Cerebellum (tissue), 4 donors: ENCODE measurements at places on chromosomes 1 and 21. TPM values are rescaled to one million over a fixed set of nuclear protein-coding genes. Genes with fewer than 3 reads are reported as not detected.

The USP33 gene
- total RNA-seq = 192 TPM

The SDF4 gene
- 22.1 TPM for total RNA-seq

The LENEP gene
- 1.5 TPM for total RNA-seq

The GABRD gene
- 2.9 TPM for total RNA-seq

The REN gene
- total RNA-seq = not detected

The DNAJC28 gene
- 5.1 TPM for total RNA-seq

The TMIGD3 gene
- 3.4 TPM for total RNA-seq

The VHLL gene
- total RNA-seq = 0.64 TPM

The S100A6 gene
- total RNA-seq = 21.5 TPM

The TSTD1 gene
- total RNA-seq = 21.6 TPM

The RIMKLA gene
- total RNA-seq = 10.3 TPM

The C1orf210 gene
- total RNA-seq = not detected

The RPS27 gene
- total RNA-seq = 1,638 TPM

The PLA2G2C gene
- not detected for total RNA-seq

The PTPN7 gene
- 0.09 TPM for total RNA-seq

The TMEM52 gene
- total RNA-seq = 0.82 TPM

GRCh38 chr1:204072931-204073836 is at the start of gene SOX13:
Gene SOX13 (plus strand): TSS chr1:204073115. CDS start chr1:204112916, 39,801 bp downstream.
- peak; percentile 74 for DNase-seq

GRCh38 chr1:56820755-56821461 is 1.7 kb upstream of the FYB2 start:
- DNase-seq = peak; percentile 50

GRCh38 chr1:181089676-181090544 is 1.4 kb downstream of the IER5 start:
- peak; percentile 56 for DNase-seq

- DNase-seq = no peak
Measured at GRCh38 chr1:222975472-222976122, 160.8 kb downstream of the DISP1 start.

DNA sequence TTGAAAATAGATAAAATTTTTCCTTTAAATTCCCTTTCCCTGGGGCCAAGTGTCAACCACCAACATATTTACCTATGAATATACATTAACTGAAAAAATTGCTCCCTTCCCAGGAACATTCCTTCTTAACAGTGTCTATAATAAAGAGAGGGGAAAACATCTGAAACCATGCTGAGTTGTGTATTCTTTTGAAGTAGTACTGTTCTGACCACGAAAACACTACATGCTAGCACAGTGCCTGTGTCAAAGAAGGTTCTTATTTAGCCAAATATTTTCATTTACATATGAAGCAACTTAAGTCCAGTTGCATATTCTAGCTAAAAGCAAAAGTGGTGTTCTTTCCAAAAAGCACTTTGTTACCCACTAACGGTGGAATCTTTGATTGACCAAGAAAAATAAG is 311.2 kb downstream of the VAV3 start:
- no peak for DNase-seq

DNA sequence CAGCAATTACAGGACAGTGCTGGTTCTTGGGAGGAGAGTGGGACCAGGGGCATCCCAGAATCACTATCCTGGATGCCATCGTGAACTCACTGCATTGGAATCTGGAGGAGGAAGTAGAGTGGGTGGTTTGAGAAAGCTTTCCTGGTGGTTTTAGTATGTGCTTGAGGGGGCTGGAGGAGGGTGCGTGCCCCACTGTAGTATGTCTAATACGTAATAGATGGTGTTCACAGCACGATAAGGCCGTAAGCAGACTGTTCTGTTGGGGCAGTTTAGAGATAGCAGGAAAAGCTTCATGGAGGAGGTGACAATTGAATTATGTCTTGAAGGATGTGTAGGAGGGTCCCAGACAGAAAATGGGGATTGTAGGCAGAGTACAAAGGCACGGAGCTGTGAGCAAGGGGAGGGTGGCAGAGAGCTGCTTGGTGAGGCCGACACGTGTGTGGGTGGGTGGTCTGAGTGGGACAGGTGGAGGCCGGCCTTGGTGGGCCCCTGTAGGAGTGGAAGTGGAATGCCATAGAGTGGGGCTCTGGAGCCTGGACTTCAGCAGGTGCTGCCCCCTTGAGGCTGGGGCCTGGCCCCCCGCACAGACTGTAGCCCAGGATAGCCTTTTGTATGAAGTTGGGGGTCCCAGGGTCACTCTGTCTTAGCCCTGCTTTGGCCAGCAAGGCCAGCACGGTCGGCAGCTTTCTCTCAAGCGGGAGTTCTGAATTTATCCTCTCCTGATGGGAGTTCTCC is 37.0 kb downstream of the IL6R start:
- no peak for DNase-seq

- no peak for DNase-seq
Measured at GRCh38 chr1:62218604-62219003, 24.0 kb downstream of the L1TD1 start.

GRCh38 chr1:15350151-15350550 is 59.5 kb upstream of the EFHD2 start:
- no peak for DNase-seq

- DNase-seq = no peak
Measured at GRCh38 chr1:59368008-59368670, 71.2 kb downstream of the FGGY start.

GRCh38 chr1:178345807-178346206 is 151.0 kb downstream of the CLEC20A start:
- no peak for DNase-seq

DNA sequence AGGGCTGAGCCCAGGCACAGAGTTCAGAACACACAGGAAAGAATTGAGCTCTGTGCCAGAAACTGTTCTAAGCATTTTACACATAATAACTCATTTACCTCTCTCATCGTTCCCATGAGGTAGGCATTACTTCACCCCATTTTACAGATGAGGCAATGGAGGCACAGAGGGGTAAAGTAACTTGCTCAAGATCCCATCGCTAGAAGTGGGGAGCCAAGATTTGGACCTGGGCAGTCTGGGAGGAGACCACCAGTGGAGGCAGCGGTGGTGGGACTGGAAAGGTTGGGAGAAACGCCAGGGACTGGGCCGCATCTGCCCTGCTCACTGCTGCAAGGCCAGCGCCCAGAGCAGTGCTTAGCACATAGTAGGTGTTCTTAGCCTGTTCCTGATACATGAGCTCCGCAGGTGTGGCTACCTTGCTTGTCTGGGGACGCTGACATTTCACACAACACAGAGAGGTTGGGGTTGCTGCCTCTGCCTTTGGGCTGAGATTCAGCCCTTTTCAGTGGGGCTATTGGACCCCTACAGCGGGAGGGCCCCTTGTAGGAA is 27.8 kb upstream of the EPS8L3 start:
- no peak for DNase-seq

DNA sequence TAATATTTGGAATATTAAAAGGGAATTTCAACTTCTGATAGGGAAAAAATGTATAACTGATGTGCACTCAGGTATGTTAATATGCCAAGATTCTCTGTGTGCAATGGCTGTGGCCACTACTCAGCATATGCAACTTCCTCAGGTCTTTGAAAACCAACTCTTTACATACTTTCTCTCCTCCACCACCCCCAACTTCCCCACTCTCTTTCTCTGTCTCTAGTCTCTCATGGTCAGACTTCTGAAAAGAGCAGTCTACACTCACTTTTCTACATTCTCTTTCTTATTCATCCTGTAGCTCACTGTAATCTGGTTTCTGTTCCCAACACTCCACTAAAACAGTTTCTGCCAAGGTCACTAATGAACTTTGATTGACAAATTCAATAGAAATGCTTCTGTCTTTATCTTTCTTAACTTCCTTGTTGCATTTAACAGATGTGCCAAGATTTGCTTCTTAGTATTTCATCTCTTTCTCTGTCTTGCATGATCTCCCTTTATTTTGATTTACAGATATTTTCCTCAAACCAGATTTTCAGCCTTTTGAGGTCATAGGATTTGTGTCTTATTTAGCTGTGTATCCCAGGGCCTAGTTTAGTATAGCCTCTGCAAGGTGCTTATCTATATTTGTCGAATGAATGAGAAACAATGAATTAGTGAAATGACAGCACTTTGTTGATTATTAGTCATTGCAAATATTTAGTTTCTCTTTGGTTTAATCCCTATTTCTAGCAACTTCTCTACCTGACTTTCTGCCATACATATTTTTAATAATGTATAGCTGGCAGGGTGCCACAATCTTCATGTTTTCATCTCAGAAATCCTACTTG is 168.9 kb downstream of the LMO4 start:
- DNase-seq = no peak

GRCh38 chr1:22131875-22132486 is 10.9 kb downstream of the WNT4 start:
- no peak for DNase-seq

DNA sequence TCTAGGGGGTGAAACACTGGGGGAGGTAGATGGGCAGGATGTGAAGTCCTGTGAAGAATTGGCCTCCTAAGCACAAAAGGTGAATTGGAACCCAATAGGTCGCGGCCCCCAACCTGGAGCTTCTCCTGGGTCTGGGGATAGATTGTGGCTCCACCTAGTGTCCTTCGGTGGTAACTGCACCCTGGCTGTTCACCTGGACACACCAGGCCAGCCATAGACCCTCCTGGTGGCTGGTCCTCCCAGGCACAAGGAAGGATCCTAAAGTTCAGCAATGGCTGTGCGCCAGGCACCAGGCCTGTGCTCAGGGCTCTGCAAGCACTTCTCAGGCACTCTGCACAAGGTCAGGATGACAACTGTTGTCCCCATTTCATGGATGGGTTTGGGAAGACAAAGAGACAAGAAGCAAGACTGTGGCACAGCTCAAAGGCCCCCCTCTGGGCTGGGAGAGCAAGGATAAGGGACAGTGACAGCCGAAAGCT is 13.5 kb downstream of the ESPN start:
- peak; percentile 86 for DNase-seq

DNA sequence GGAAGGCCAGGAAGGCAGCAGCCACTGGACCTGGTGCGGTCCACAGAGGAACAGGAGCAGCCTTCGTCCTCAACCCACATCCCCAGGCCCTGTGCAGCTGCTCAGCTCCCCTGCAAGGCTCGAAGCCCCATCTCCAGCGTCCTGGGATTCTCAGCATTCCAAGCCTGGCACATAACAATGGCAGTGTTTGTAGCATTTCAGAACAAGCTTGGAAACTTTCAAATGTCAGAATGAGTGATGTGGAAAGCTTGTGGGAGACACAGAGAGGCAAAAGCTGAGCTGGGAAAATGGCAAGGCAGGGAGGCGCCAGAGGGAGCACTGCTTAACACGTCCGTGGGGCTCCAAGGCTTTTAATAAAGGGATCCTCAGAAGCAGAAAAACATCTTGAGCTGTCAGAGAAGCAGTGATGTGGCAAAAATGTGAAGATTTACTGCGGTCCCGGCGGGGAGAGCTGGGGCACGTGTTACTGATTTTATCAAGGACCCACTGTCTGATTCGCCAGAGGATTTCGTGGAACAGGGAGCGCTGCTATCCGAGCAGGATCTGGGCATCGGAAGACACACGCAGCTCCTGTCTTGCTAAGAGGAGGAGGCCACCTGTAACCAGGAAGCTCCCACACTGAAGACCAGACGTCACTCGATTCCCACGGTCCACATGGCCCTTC is 38.1 kb downstream of the TOMM20 start:
- no peak for DNase-seq

- no peak for DNase-seq
Measured at GRCh38 chr1:186009039-186009737, 275.0 kb downstream of the HMCN1 start.

GRCh38 chr1:48803474-48803873 is 26.8 kb upstream of the BEND5 start:
- DNase-seq = no peak

- DNase-seq = peak; percentile 73
Measured at GRCh38 chr21:41802684-41803083, 35.8 kb upstream of the RIPK4 start.

DNA sequence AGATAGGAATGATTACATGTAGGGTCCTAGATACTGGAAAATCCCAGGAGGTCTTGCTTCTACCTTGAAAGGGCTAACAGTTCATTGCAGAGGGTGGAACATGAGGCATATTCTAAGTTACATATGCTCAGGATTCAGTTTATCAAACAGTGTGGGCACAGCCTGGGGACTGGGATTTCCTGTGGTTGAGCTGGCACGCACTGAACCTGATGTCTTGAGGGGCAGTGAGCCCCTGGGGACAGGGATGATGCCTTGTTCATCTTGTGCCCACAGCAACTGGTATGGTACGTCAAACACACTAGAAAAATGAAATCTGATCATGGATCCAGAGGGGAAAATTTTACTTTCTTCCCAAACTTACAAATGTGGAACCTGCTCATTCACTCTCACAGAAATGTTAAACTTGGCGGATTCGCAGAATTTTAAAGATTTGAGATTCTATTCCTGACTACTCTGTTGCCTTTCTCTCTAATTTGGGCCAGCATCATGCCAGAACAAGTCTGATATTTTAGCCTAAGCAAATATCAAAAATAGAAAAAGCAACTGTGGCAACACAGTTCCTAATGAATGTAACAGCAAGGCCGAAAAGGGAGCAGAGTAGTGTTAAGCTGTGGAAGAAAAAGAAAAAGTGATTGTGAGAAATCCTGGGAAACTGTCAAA is 68.2 kb upstream of the COL24A1 start:
- no peak for DNase-seq

- DNase-seq = no peak
Measured at GRCh38 chr1:68327414-68327813, 95.1 kb upstream of the WLS start.

GRCh38 chr1:24317956-24318614 is 1.1 kb upstream of the GRHL3 start:
- DNase-seq = peak; percentile 26

DNA sequence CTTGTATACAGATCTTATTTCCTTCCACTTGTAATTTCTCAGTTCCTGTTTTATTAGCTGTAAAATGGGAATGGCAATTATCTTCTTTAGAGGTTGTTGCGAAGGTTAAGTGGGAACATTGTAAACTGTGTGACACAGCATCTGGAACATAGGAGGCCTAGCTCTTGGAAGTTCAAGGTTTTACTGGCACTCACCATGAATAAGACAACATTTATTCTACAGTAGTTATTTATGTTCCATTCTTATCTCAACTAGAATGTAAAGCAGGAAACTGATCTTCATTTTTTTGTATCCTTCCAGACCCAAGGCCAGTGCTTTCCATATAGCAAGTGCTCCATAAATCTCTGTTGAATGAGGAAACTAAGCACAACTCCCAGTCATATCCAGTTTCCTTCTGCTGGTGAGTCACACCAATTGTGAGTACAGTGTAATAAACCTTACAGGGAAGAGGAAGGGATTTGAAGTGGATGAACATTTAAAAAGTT is 1.4 kb downstream of the BCL10 start:
- DNase-seq = no peak

GRCh38 chr1:39936724-39937491 is 18.0 kb upstream of the MFSD2A start:
- no peak for DNase-seq
